ENCODE measurements at places on chromosomes 12 and 14.

DNA sequence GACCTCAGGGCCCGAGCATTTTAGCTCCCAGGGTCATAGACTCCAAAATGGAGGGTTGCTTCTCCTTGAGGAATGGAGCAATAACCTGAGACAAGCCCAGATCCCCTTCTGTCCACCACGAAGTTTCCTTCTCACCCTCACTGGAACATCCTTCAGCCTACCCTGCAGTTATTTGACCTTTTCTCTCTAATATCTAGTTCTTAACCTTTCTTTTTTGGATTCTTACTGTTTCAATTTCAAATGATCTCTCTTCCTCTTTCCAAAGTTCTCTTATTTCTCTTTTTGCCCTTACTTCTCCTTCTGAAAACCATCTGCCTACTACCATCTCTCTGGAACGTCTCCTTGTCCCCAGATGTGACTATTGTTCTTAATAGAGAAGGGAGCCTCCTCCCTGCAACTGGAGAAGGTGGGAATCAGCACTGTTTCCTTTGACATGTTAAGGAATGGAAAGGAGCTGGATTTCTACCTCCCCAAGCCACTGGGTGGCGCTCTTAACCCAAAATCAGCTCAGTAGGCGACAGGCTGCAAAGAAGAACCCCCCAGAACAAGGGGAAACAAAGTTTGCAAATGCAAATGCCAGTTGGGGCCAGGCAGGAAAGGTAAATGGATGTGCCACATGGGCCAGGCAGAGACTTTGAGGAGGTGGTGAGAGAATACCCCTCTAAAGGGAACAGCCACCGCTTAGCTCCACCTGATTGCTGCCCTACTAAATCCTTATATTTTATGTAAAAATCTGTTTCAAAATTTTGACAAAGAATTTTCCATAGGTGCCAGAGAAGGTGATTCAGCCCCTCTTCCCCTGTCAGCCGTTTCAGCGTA lies 22.4 kb upstream of the PDE1B start:
- peak; percentile 17 for DNase-seq

DNA sequence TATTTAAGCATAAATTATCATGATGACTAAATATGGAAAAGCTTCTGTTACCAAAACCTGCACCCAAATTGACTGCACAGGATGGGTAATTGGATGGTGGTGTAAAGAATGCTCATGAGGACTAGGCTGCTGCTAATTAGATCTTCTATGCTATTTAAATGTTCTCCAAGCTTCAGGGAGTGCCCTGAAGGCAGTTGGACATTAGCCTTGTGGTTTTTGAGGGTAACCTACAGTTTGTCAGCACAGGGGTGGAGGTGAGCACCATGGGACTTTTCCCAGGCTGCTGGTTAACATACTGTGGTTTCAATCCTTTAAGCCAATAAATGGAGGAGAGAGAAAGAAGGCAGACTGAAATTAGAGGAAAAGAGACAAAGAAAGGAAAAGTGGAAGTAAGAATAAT lies 145.0 kb downstream of the WIF1 start:
- no peak for DNase-seq

GRCh38 chr14:103188810-103189480 lies 65.7 kb downstream of the TNFAIP2 start:
- DNase-seq = no peak

DNA sequence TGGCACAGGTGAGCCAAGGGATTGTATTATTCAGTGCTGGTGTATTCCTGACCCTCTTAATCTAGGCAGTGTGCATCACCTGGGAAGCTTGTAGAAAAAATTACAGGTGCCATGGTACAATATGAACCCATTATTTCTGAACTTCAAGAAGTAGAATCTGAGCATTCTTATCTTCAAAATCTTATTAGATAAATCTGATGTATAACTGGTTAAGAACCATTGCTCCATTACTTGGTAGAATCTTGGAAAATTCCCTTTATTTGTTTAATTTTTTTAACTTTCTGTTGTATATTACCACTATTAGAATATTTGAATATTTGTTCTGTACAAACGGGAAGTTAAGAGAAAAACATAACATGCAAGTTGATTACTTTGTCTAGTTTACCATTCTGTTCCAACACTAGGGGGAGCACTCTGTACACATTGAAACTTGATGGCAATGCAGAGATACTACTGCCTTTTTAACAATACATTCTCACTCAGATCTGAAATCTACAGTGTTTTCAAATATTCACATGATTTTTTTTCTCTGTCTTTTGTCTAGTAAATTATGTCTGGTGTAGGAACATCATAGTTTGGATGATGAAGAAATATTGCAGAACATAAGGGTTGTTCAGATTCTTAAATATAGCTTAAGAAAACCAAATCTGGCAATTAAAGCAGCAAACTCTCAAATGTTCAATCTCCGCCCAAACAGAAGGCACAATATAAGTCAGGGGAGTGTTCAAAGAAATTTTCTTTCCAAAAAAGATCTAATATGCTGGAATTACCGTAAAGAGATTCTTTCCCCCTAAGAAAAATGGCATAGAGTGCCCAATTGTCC lies 196.6 kb downstream of the PCNX1 start:
- DNase-seq = no peak

- DNase-seq = no peak
Observed at GRCh38 chr14:56124327-56124726, 6.1 kb downstream of the PELI2 start.

- no peak for DNase-seq
Observed at GRCh38 chr14:31935391-31935790, 141.7 kb upstream of the ARHGAP5 start.

DNA sequence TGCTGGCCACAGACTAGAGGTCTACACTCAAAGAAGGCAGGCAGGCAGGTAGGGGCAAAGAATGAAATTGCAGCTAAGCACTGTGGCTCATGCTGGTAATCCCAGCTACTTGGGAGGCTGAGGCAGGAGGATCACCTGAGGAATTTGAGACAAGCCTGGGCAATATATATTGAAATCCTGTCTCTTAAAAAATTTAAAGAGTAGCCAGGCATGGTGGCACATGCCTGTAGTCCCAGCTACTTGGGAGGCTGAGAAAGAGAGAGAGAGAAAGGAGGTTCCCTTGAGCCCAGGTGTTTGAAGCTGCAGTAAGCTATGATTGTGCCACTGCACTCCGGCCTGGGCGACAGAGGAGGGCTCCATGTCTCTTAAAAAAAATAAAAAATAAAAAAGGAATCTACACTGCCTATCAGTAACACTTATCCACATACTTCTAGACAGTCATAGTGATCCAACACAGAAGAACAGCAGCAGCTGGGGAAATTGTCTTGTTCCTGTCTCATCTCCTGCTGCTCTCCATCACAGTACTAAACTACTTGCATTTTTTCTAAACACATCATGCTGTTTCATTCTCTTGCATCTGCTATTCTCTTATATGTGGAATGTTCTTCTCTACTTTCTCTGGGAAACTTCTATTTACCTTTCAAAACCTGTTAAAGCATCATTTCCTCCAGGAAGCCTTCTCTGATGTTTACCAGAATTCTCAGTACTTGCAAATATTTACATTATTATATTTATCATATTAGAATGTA lies 57.2 kb downstream of the ATF7 start:
- no peak for DNase-seq

- no peak for DNase-seq
Observed at GRCh38 chr12:91434081-91434480, 251.5 kb upstream of the DCN start.

- no peak for DNase-seq
Observed at GRCh38 chr12:55063291-55063690, 43.5 kb downstream of the NEUROD4 start.

- no peak for DNase-seq
Observed at GRCh38 chr14:22338381-22338780, 250.6 kb downstream of the DAD1 start.

GRCh38 chr14:34113005-34113511 lies 162.2 kb upstream of the EGLN3 start:
- no peak for DNase-seq

GRCh38 chr12:89732522-89732921 lies 23.9 kb upstream of the ATP2B1 start:
- DNase-seq = no peak

GRCh38 chr12:124938587-124938986 lies 24.1 kb upstream of the UBC start:
- no peak for DNase-seq

DNA sequence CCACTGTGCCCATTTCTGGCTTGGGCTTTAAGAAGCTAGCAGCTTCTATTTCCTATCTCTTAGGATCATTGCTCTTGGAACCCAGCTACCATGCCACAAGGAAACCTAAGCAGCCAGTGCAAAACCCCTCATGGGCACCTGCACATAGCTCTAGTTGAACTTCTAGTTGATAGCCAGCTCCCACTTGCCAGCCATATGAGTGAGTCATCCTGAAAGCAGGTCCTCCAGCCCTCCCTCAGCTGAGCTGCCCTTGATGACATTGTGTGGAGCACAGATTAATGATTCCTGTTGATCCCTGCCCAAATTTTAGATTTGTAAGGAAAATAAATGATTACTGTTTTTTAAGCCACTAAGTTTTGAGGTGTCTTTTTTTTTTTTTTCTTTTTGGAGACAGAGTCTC lies 234.2 kb upstream of the FBXO33 start:
- no peak for DNase-seq

DNA sequence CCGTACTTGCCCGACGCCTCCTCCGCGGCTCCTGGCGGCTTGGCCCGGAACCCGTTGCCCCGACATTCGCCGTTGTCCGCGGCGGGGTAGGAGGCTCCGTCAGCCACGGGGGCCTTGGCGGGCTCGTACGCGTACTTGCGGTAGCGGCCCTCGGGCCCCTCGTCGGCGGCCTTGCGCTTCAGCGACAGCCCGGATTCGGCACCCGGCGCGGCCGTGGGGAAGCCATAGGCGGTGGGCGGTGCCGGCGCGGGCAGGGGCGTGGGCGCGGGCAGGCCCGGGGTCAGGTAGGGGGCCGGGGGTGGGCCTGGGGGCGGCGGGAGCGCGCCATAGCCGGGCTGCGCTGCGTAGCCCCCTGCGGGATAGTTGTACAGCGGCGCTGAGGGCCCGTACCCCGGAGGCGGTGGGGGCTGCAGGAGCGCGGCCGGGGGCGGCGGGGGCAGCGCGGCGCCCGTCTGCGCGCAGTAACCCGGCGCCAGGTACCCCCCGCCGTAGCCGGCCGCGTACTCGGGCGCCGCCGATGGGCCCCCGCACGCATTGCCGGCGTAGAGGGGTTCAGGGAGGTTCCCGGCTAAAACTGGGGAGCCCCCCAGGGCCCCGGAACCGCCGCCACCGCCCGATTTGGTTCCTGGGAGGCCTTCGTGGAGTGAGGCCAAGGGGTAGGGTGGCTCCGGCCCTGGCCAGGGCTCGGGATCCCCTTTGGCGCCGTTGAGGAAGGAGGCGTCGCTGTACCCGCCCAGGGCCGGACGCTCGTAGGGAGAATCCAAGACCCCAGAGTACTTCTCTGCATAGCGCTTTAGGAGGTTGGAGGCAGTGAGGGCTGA lies 26.9 kb downstream of the FIGNL2 start:
- peak; percentile 12 for DNase-seq

- DNase-seq = no peak
Observed at GRCh38 chr12:95006206-95006605, 2.7 kb upstream of the NDUFA12 start.

- no peak for DNase-seq
Observed at GRCh38 chr12:17763366-17763765, 326.6 kb downstream of the RERGL start.

- no peak for DNase-seq
Observed at GRCh38 chr12:115598871-115599811, 678.4 kb downstream of the MED13L start.

DNA sequence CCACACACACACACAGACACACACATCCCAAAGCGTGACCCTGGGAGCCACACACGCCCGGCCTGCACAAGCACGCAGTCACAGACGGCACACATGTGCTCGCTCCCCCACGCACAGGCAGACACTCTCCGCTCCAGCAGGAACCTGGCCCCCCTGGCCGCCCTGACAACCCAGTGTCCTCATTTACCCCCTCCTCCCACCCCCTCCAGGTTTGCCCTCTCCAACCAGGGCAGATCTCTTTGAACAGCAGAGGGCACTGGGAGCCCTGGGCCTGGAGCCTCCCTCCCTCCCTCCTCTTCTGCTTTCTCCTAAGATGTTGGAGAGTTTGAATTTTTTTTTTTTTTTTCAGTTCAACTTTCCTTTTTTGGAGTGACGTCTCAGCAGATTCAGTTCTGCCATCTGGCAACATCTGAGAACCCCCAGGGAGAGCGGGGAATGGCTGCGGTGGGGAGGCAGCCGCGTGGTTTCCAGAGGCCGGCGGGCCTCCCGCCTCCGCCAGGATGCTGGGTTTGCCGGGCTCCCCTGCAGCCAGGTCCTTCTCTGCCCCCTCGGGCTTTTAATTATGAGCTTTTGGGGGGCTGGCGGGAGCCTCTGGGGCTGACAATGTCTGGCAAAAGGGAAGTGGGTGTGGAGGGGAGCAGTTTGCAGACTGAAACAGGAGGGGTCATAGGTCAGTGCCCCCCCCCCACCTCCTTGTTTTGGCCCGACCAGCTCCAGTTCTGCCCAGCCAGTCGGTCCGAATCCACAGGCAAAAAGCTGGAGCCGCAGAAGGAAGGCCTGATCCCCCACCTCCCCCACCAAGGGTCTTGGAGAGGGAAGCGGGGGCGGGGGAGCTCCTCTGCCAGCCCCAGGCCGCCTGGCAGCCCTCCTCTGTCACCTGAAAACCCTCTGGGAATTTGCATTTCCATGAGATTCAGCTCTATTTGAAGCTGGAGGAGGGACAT lies 1.3 kb upstream of the NCOR2 start:
- no peak for DNase-seq

DNA sequence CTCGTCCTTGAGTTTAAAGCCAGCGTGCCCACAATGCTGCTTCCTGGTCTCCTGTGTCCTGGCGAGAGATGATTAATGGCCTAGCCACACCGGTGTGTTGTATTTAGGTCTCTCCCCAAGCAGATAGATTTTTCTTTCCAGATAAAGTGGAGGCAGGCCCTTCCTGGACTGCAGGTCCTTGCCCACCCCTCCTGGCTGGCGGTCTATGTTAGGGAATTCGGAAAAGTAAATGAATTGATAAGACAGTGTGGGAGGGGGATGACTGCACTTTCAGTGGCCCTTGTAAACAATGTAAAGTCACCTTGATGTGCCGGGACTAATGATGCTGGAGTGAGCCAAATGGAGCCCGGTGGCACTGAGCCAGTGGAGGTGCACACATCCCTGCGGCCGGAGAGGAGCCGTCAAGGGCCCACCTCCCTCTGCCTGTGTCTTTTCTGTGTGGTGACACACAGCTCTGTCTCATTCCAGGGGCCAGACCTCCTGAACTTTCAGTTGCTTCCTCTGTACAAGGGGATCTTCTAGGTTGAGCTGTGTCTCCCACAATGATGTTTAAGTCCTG lies 70.6 kb upstream of the ESRRB start:
- no peak for DNase-seq

Measured in activated CD4-positive, alpha-beta T cell treated with anti-CD3 and anti-CD28 coated beads, Interleukin-2, amount 50 U/mL, for 24 hours (primary cell).